ENCODE measurements at places on chromosomes 3 and 15.

DNA sequence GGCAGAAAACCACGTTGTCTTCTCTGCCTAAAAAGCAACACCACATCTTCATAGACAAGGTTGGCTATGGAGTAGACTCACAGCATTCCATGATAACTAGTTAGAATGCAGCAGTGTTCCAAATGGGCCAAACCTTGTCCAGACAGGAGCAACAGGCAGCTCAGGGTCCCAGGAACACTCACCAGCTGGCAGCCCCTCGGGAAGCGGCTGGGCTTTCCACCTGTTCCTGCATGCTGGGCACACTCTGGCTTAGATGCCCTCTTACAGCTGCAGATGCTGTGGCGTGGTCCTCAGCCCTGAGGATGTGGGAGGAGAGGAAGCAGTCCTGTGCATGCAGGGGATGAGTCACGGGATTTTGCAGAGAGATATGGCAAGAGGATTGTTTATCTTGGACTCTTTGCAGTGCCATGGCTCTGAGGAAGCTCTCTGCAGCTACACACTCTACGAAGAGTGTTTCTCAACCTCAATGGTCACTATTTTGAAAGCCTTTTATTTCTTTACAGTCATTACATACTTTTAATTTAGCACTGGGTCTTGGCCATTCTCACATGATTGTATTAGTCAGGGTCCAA lies 11.3 kb downstream of the NRROS start:
- no peak for DNase-seq

DNA sequence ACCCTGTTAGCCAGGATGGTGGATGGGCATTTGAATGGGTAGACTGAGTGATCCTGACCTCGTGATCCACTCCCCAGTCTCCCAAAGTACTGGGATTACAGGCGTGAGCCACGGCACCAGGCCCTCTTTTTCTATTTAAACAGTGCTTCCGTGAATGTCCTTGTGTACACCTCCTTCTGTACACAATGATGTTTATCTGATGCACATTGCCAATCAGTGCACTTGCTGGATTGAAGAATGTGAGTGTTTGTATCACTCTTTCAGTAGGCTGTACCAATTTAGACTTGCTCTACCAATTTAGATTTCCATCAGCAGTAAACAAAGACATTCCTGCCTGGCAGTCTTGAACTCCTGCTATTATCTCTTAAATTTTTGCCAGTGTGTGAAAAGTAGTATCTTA lies 8.9 kb upstream of the ZNF619 start:
- DNase-seq = no peak

- peak; percentile 72 for DNase-seq
Measured at GRCh38 chr3:70550723-70551319, 238.4 kb upstream of the MDFIC2 start.

GRCh38 chr3:53938645-53939044 lies 47.0 kb upstream of the SELENOK start:
- peak; percentile 5 for DNase-seq

GRCh38 chr15:48309740-48310139 lies 21.5 kb upstream of the DUT start:
- DNase-seq = no peak

DNA sequence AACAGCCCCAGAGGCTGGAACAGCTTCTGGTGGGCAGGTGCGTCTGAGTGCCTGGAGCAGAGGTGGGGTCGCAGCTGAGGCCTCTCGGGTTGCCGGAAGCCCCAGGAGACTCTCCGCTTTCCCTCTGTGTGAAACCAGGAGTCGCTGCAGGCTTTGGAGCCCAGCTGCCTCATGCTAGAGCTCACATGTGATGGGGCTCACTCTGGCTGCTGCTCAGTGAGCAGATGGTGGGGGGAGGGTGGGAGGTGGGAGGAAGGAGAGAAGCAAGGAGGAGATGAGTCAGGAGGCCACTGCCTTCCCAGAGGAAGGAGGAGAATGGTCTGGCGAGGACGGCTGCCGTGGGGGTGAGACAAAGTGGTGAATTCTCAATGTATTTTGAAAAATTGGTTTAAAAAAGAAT lies 290.1 kb upstream of the CHRNA7 start:
- no peak for DNase-seq
